Spinal cord (tissue), 10 donors: ENCODE measurements at places on chromosomes 3 and 15. TPM values are rescaled to one million over a fixed set of nuclear protein-coding genes. Genes with fewer than 3 reads are reported as not detected.

- no peak overlapping the region for H3K4me3 ChIP-seq
- no peaks in the 10 kb centered on the region for H3K36me3 ChIP-seq
- no peaks in the 10 kb centered on the region for H3K27me3 ChIP-seq
- H3K4me1 ChIP-seq, result no peaks in the 10 kb centered on the region
- no peak for DNase-seq
These were observed 614.3 kb downstream of the DIPK2A start for GRCh38 chr3:144585953-144586352.

DNA sequence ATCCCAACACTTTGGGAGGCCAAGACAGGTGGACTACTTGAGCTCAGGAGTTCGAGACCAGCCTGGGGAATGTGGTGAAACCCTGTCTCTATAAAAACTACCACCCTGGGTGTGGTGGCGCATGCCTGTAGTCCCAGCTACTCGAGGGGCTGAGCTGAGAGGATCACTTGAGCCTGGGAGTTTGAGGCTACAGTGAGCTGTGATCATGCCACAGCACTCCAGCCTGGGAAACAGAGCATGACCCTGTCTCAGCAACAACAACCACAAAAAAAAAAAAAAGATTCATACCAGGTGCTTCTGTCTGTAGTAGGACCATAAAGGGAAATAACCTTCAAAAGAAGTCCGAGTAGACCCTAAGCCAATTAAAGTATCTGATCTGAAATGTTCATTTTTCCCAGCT is 94.5 kb downstream of the SERPINI1 start:
- H3K27me3 ChIP-seq, result no peaks in the 10 kb centered on the region
- H3K4me3 ChIP-seq, result no peak overlapping the region
- DNase-seq, result no peak
- no peaks in the 10 kb centered on the region for H3K36me3 ChIP-seq
- no peaks in the 10 kb centered on the region for H3K4me1 ChIP-seq

GRCh38 chr3:13878281-13879101 is 1.4 kb downstream of the WNT7A start:
- no peak for DNase-seq
- peaks cover 15% of the 10 kb centered on the region for H3K36me3 ChIP-seq

GRCh38 chr15:87212041-87212440 is 1044.5 kb downstream of the NTRK3 start:
- no peak overlapping the region for H3K4me3 ChIP-seq
- no peaks in the 10 kb centered on the region for H3K27me3 ChIP-seq
- H3K36me3 ChIP-seq, result no peaks in the 10 kb centered on the region
- DNase-seq, result no peak
- H3K4me1 ChIP-seq, result no peaks in the 10 kb centered on the region

Gene GPR87
- polyA plus RNA-seq, result not detected
